ENCODE measurements at places on chromosomes 16 and 17. TPM values are rescaled to one million over a fixed set of nuclear protein-coding genes. Genes with fewer than 3 reads are reported as not detected.

The LGALS9B gene
- 2.1 TPM for total RNA-seq

The CBX2 gene
- total RNA-seq = 0.80 TPM

The KIF2B gene
- total RNA-seq = not detected

The MYH11 gene
- total RNA-seq = 39.2 TPM

The CTRB1 gene
- not detected for total RNA-seq

The ADAMTS18 gene
- total RNA-seq = 0.27 TPM

The ST6GALNAC2 gene
- total RNA-seq = not detected

The TCAP gene
- not detected for total RNA-seq

The NPB gene
- 1.6 TPM for total RNA-seq

The WSCD1 gene
- 5.8 TPM for total RNA-seq

The TERB1 gene
- total RNA-seq = not detected

The PSMD11 gene
- 59.9 TPM for total RNA-seq

The MARVELD3 gene
- total RNA-seq = 167 TPM

The MYH3 gene
- 32.2 TPM for total RNA-seq

The CTF1 gene
- total RNA-seq = 1.2 TPM

The KRT39 gene
- total RNA-seq = not detected

The NAE1 gene
- total RNA-seq = 47.3 TPM

The TMC5 gene
- total RNA-seq = 191 TPM

The HBA1 gene
- not detected for total RNA-seq

The TBC1D26 gene
- total RNA-seq = not detected

The TPSG1 gene
- total RNA-seq = 16.4 TPM

The TMEM220 gene
- total RNA-seq = 17.0 TPM

The CD300E gene
- total RNA-seq = not detected

The ZSCAN10 gene
- not detected for total RNA-seq

The TPPP3 gene
- 26.4 TPM for total RNA-seq

The PROCA1 gene
- total RNA-seq = not detected

The PRKCB gene
- total RNA-seq = 88.3 TPM

The TMEM100 gene
- total RNA-seq = 5.0 TPM

The LONP2 gene
- 58.3 TPM for total RNA-seq
